ENCODE measurements at places on chromosomes 16 and 17.

DNA sequence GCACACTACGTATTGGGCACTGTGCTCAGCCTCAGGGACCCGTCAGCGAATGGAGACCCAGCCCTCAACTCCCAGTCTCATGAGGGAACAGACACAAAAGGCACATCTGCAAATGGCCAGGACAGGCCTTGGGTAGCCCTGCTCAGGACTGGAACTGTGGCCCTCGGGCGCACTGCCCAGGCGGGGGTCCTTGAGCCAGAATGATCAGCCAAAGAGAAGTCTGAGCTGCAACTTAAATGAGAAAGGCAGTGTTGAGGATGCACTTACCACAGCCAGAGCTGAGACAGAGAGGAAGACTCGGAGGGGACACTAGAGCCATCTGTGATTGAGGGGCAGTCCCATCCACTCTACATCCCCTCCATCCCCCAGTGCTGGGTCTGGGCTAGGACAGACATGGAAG is 117.3 kb downstream of the C16orf95 start:
- DNase-seq: no peak

- DNase-seq: no peak
Observed at GRCh38 chr16:88963583-88963982, 13.4 kb downstream of the CBFA2T3 start.

- no peak for DNase-seq
Observed at GRCh38 chr16:82440336-82440735, 186.4 kb upstream of the CDH13 start.

GRCh38 chr17:59267776-59268175 is 47.5 kb downstream of the GDPD1 start:
- no peak for DNase-seq

GRCh38 chr16:26642047-26642664 is 424.6 kb upstream of the C16orf82 start:
- DNase-seq: no peak

DNA sequence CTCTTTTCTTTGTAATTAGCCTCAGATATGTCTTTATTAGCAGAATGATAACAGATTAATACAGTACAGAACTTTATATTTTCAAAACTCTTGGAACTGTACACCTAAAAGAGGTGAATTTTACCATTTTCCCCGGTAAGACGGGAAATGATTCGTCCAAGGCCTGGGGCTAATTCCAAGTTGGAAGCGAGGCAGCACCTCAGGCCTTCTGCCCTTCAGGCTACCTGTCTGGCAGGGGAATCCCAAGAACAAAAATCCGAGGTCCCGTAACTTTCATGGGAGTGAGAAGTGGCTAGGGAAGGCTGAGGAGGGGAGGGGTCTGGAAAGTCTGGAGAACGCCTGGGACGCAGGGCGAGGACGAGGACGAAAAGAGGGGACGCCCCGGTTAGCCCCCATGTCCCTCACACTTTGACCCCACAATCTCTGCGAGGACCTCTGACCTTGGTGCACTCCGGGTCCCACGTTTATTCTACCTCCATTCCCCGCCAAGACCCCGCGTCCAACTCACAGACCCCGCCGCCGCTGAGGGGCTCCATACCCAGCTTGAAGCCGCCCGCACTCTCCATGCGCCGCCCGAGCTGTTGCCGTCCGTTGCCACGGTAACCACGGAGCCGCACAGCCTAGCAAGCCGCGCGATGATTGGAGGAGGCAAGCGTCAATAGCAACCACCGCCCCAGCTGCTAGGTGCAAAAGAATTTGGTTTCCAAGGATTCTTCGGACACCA is at the start of gene HYDIN:
Gene HYDIN (minus strand): TSS at position 601 of the 724 bp plus-strand sequence. CDS start 43,827 bp downstream, outside the sequence.
- no peak for DNase-seq

DNA sequence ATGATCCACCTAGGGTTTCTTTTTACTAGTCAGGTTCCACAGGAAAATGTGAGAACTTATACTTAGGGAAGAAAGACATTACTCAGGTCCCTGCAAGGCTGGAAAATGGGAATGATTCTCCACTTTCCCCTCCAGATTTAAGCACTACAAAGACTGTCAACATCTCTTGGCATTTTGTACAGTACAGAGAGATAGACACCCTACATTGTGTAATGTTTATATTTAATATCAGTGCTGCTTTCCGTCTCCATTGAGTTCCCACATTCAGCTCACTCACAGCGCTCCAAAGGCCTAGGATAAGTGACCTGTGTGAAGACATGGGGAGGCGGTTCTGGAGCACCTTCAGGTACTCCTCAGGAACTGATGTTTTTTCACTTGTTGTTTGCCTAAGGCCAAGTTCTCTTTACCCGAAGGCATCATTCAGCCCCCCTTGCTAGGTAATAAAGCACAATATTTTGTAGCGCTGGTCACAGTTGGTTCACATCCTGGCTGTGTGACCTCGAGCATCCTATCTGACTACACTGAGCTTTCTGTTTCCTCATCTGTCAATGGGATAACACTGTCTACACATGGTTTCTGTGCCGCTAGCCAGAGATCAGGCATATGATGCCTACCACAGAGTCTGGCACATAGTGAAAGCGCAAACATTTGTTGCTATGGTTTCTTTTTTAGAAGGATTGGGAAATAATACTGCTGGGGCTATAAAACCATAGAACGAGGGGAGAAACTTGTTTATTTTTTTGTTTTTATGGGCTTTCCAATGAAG is 226.6 kb downstream of the ZFHX3 start:
- DNase-seq: no peak

GRCh38 chr16:50534091-50534490 is 14.1 kb upstream of the NKD1 start:
- no peak for DNase-seq

DNA sequence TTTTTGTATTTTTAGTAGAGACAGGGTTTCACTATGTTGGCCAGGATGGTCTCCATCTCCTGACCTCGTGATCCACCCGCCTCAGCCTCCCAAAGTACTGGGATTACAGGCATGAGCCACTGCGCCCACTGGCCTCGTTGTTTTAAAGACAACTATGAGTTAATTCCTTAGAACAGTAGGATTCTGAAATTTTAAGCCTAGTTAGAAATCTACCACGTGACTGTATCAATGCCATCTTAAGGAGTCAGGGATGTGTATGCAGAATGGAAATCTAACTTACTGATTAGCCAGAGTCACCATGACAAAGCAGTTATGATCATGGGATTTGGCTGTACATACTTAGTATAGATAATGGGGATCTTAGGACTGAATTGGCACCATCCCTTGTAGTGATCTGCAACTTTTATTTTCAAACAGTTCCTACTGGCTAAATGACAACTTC is 2.8 kb downstream of the CEP20 start:
- no peak for DNase-seq

DNA sequence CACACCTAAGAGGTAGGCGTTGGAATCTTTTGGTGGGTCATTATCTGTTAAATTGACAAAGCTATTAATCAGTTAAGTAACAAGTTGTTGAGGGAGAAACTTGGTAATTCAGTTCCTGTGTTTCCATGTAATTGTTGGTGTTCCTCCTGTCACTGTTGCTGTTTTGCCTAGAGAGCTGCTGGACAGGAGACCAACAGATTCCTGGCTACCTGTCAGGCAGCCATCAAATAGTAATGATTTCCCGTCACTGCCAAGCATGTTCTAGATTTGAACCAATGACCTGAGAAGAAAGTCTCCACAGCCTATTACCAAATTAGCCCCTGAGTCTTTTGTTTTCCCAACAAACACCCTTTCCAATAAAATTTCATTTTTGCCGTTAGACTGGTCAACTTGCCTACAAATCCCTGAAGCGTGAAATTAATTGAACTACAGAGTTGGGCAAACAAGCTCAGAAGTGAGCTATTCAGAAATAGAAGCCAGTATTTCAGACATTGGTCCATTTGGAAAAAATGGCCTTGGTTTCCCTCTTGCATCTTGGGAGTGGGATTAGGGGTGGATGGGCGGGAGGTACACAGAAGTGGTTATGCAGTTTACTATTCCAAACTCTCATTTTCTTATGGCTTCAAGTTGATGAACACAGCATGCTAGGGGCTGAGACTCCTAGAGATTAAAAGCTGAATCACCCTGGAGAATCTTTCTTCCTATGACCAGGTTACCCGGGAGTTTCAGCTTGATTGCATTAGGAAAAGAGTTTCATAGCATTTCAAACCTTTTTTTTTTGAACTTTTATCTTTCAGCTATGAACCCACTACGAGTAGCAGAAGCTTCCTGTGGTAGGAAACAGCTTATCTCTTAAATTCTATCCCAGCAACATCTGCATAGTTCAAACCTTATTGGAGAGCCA is 262.8 kb upstream of the MAF start:
- DNase-seq: no peak

GRCh38 chr16:51723036-51723724 is 572.1 kb upstream of the SALL1 start:
- no peak for DNase-seq

DNA sequence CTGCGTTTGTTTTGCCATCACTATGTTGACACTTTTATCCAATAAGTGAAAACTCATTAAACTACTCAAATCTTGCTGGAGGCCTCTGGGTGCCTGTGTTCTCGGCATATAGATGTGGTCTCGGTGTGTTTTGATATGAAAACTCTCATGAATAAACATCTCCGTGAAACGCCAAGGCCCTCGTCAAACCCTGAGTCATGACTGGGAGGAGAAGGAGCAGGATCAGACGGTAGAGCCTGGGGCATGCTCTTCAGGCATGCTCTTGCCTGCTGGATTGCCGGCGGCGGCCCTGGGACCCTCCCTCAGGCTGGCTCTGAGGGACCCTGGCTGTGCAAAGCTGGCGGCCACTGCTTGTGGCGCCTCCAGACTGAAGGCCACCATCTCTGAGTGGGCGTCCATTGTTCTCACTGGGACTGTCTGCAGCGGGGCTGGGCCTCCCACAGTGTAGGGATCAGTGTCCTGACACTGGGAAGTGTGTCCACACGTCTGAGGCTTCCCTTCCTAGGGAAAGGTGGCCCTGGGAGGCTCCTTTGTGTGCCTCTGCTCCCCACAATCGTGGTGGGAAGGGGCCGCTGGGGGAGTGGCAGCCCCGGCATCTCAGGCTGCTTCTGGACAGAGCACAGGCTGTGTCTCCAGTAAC is 1.7 kb upstream of the NPB start:
- DNase-seq: no peak

DNA sequence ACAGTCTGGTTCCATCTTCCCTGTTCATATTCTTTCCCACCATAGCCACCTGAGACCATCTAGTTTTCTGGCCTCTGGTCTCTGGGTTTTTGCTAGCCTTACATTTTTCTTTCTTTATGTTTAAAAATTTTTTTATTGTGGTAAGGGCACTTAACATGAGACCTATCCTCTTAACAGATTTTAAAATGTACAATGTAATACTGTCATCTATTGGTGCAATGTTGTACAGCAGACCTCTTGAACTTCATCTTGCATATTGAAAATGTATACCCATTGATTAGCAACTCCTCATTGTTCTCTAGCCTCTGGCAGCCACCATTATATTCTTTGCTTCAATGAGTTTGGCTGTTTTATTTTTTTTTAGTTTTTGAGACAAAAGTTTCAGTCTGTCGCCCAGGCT is 39.2 kb downstream of the ITGAM start:
- no peak for DNase-seq

- no peak for DNase-seq
Observed at GRCh38 chr17:2947996-2948550, 115.3 kb downstream of the OR1D5 start.

DNA sequence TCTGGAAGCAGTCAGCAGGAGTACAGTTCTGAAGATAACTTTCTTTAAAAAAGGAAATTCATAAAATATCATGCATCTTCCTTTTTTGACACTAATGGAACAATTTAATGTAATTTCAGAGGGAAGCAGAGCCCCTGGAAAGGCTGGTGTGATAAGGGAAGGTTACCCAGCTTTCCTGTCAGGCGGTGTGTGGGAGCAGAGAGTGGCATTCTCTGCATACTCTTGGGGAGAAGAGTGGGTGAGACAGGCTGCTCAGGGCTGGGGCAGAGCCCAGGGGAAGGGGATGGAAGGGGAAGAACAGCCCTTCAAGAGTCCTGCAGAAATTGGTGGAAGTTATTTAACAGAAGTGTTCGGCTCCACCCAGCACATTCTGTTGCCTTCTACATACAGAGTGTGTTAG is 84.7 kb downstream of the PRKCB start:
- no peak for DNase-seq

Measured in GM04503 (cell line).